ENCODE measurements at places on chromosomes 2 and 18.

- DNase-seq, result no peak
These were observed 1.3 kb upstream of the ZNF24 start for GRCh38 chr18:35345460-35345921.

DNA sequence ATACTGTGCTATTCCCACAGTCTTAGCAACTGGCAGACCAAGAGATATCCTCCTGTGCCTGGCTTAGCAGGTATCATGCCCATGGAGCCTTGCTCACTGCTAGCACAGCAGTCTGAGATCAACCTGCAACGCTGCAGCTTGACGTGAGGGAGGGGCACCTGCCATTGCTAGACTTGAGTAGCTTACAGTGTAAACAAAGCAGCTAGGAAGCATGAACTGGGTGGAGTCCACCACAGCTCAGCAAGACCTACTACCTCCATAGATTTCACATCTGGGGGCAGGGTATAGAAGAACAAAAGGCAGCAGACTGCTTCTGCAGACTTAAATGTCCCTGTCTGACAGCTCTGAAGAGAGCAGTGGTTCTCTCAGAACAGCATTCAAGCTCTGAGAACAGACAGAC, 74.8 kb downstream of the AKAIN1 start:
- no peak for DNase-seq

DNA sequence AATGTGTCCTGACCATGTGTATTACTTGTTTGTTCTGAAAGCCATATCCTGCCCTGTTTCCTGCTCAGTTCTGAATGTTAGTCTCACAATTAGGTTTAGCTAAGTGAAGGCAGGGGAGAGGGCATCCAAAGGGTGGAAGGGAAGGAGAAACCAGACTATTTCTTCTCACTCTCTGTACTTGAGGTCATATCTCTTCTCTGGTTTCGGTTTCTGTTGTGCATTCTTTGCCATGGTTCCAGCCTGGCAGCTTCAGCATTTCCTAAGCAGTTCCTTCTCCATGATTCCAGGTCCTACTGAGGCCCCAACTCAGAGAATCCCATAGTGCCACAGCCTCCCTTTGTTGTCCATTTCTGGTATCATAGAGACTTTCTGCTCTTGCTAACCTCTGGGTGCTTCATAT, 40.3 kb upstream of the HNMT start:
- DNase-seq, result no peak

GRCh38 chr2:45979065-45979464, 318.1 kb upstream of the EPAS1 start:
- no peak for DNase-seq

- DNase-seq, result no peak
These were observed 10.9 kb downstream of the ITM2C start for GRCh38 chr2:230875347-230876315.

DNA sequence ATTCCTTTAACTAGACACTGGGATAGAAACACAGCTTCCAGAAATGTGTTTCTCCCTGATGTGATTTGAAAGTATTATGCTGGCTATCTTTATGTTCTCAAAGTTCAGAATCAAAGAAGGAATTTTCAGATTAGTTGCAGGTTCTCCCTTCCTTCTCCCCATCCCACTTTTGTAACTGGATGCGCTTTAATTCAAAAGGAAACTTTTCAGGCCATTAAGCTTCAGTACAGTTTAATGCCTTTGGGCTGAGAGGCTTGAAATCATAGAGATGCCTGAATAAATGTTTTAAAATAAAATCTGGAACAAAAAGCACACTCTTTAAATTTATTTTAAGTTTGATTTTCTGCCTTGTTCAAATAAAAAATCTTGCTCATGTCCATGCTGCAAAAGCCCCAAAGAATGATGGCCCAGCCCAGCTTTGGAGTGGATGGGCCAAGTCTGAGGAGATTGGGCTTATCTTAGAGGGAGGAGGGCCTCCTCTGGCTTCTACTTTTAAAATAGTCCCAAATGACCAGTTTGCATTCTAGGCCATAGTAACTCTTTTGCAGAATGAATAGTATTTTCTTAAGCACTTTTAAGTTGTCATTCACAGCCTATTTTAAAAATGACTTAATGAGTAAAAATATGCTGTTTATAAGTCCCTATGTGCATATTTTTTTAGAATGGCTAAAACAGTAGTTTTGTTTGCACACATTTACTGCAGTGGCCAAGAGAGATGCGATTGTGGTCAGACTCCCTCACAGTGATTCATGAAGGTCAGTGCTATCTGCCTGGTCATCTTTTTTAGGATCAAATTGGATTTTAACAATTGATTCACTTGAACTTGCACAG, 129.2 kb downstream of the MTX2 start:
- DNase-seq, result no peak

DNA sequence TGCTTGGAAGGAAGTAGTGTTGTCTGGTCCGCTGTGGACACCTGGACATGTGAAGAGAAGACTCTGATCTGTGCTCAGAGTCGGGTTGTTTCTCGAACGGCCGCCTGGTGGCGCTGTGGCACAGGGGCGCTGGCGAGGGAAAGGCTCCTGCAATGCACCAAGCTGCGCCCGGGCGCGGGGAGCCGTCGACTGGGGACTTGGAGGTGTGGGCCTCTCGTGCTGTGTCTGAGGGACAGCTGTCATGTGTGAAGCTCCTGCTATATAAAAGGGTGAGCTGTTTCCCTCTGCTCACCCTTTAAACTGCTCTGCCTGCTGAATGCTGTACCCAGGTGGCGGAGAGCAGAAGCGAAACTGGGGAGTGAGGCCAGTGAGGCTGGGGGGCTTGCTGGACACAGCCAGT, 44.0 kb downstream of the GNAL start:
- DNase-seq, result peak; percentile 77

DNA sequence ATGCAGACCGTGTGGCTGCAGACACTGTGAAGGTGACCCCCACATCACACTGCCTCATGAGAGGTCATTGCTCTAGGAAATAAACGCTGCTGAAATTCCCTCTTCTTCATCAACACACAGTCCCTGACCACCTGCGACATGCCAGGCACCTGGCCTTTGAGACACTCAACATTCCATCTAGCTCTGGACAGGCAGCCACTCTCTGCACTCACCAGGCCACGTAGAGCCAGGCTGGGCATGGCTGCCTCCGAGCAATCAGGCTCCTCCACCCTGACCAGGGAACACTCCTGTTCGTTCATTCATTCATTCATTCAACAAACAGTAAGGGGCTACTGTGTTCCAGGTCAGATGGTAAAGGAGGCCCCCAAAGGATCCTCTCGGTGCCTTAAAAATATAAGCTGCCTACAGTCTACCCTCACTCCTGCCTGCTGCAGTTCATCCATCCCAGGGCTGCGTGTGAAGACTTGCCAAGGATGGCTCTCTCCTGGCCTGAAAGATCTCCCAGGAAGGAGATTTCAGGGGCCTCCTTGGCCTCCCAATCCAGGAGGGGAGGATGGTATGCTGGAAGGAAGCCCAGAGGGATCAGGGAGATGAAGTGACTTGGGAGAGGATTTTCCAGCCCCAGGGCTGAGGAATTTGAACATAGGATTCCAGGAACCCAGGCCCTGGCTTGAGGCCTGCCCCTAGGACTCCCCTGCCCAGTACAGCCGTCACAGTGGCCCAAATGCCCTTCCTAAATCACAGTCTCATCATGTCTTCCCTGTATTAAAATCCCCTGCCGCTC, 66.7 kb downstream of the TNS1 start:
- DNase-seq, result no peak

DNA sequence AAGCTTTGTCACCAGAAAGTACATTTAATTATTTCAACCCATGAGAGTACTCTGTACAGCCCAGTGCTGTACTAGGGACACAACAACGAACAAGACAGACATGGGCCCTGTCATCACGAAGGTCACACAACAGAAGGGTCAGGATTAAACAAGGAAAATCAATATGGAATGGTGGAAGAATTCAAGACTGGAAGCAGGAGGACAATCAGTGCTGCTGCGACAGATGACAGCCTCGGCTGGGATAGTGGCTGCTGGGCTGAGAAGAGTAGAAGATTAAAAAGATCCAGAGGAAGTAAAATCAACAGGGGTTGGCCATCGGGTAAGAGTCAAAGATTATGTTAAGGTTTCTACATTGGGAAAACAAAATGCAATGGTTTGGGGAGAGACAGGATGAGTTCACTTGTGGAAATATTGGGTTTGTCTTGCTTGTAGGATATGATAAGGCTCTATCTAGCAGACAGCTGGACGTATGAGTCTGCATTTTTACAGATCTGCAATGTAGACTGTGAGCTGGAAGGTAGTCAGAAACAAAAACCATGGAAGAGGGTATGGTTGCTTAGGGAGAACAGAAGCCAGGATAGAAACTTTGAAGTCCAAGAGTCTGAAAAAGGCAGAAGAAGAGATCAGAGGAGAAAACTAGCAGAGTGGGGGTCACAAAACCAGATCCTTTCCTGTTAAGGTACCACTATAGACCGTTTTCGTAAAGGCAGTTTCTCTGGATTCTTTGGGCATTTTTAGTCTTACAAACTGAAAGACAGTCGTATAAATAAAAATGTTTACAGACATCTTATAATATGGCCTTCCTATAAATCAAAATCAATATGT, 84.1 kb downstream of the PRELID3A start:
- DNase-seq, result no peak

DNA sequence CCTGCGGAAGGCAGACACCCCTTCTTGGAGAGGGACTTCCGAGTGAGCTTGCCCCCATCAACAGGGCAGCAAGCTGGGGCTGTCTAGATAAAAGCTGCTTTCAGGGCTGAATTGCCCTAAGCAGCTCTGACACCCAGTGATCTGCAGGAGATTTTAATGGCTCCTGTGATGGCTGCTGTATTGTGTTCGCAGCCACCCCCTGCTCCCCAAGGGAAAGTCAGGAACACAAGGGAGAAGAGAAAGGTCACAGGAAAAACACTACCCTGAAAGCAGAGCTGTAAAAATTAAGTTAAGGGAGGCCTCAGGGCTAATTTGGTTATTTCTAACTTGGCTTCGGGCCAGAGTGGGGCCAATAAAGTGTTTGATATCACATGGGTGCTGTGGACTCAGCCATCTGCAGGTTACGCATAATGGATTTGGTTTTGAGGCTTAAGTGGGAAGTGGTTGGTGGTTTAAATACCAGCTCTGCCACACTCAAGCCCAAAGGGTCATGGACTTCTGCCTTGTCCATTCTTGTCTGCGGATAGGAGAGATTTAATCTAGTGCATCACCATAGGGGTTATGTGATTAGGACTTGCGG, 147.6 kb downstream of the CLIP4 start:
- no peak for DNase-seq

- DNase-seq, result no peak
These were observed 96.5 kb downstream of the DLGAP1 start for GRCh38 chr18:4358618-4359017.

DNA sequence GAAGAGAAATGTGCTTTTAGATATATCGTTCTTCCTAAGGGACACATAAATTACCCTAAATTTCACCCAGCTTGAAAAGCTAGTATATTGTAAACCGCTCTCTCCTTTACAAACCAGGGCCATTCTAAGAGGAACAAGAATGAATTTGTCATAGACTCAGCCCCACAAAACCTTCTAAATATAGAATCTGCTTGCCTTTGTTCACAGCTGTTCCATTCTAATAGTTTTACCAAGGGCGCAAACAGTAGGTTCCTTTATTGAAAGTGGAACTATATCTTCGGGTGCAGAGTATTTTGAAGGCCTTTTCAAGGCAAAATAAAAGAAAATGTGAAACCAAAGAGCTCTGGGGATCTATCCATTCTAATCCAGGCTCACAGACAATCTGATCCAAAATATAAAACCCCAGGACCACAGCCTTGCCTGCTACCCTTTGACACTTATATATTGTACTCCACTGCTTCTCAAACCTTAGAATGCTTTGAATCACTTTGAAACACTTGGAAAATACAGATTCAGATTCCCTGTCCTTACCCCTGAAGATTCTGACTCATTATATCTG, 316.8 kb downstream of the PAX3 start:
- DNase-seq, result no peak

- no peak for DNase-seq
These were observed 73.4 kb downstream of the PLEKHM3 start for GRCh38 chr2:207951734-207952470.

- DNase-seq, result no peak
These were observed 89.8 kb downstream of the PRKCE start for GRCh38 chr2:45741161-45741850.

DNA sequence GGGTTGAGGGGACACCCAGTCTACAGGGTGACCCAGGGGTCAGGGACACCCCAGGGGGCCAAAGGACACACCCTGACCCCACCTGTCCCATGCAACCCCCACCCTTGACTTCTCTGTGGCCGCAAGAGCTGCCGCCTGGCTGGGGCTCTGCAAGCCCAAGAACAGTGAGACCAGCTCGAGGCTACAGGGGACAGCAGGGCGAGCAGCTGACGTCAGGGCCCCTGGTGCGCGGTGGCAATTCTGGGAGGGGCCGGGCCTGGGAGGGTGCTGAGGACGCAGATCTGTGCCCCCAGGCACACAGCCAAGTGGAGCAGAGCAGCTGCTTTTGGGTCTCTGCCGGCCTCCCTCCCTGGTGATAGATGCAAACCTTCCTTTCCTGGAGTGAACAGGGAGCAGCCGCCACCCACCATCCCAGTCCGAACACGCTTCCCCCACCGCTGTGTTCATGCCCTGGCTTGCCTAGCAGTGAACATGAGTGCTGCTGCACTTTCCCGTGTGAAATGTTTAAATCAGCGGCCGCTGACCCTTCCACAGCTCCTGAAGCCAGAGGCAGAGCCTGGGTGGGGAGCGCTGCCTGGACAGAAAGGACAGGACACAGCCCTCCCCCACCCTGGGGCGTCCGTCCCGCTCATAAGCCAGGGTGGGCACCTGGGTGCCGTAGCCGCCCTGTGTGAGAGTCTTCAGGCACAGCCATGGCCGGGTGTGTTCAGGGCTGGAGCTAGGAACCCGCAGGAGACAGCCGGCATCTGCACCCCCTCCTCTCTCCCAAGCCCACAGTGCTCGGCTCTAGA, 46.9 kb downstream of the SLC66A2 start:
- DNase-seq, result no peak

DNA sequence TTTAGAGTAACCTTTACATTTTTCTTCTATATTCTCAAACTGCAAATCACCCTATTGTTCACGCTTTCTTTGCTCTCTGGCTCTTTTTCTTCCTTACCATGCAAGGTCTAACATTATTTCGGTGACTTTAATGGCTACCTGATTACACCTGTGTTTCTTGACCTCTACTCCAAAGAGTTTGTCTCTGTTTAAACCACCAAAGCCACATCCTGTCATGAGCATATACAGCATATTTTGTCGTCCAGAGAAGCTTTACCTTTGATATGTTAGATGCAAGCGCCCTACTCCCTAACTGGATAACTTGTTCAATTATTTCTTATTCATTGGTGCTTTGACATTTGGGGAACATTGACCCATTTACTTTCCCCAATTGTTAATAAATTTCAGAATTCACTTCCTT, 565.1 kb upstream of the GCFC2 start:
- DNase-seq, result no peak

GRCh38 chr2:8549942-8550341, 131.9 kb upstream of the ID2 start:
- no peak for DNase-seq
